ENCODE measurements at places on chromosomes 3 and 15.
A peak's percentile ranks its signal among the peaks of the same experiment; 100 is the strongest.

- no peak for DNase-seq
These were observed 203.2 kb upstream of the MCTP2 start for GRCh38 chr15:94028121-94028520.

- peak; percentile 67 for DNase-seq
These were observed 49.7 kb downstream of the XXYLT1 start for GRCh38 chr3:195221015-195221853.

DNA sequence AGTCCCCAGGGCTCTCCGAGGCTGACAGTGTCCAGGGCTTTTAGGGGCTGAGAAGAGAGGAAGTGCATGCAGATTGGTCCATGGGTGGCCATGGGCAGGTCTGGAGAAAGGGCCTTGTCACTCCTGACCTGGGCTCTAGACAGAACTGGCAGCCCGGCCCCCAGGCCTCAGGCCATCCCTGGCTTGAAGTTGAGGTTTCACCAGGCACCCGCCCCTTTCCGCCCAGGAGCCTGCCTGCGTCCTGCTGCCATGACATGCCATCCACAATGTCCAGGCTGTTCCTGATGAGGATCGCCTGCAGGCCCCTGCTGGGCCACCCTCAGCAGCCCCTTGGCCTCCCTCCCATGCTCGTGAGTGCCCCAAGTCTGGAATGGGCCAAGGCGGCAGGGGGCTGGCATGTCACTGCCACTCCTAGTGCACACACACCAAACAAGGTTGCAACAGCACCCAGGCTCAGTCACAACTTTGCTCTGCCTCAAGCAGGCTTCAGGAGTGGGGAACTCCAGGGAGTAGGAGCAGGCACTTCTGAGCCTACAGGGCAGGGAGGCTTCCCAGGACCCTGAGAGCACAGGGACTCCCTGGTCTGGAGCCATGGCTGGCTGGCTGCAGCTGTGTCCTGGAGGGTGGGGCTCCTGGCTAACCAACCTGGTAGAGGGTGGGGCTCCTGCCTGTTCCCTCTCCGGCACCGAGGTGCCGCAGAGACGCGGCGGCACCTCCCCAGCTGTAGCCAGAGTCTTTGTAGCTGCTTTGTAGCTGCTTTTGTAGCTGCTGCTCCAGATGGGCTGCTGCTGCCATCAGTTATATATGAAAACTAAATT, 1457.1 kb upstream of the GBE1 start:
- peak; percentile 0 for DNase-seq

GRCh38 chr3:141979050-141979671, 102.7 kb downstream of the ATP1B3 start:
- DNase-seq = peak; percentile 17

GRCh38 chr3:138271189-138271794, 58.4 kb downstream of the NME9 start:
- DNase-seq = no peak

DNA sequence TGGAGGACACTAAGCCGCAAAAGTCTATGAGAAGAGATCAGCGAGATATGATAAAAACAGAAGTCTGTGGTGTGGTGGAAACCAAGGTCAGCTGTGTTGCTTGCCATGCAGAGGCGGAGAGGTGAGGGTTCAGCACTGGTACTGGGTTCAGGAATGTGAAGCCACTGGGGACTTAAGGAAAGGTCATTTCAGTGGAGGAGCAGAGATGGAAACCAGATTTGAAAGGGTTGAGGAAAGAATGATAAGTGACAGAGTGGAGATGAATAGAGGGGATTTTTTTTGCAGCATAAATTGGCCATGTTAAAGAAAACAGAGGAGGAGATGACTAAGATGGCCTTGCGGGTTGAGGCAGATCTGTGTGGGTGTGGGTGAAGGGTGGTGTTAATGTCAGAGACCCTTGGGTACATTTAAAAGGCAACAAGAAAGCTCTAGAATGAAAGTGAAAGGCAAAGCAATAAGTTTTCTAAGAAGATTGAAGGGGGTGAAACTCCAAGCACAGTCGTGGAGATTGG, 265.5 kb downstream of the ADAMTSL3 start:
- DNase-seq = no peak
